ENCODE measurements at places on chromosomes 13 and 19. TPM values are rescaled to one million over a fixed set of nuclear protein-coding genes. Genes with fewer than 3 reads are reported as not detected.

GRCh38 chr13:70502944-70503343, 394.7 kb upstream of the KLHL1 start:
- no peak for DNase-seq

NXNL1 gene
- total RNA-seq, result not detected

FBN3 gene
- total RNA-seq, result not detected

GDF15 gene
- total RNA-seq, result 190 TPM

DAZAP1 gene
- total RNA-seq, result 49.2 TPM

DNA sequence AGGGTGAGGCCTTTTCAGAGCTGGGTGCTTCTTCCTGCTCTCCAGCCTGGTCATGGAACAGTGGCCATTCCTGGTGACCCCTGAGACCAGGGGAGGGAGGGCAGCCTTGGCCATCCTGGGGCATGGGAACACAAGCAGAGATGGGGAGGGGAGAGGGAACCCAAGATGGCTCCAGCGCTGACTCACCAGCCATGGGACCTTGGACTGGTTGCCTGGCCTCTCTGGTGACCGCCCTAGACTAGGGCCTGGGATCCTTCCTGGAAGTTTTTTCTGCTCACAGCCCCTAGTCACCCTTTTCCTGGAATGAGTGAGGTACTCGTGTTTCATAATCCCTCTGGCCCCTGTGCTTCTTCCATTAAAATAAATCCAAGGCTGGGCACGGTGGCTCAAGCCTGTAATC, 3.3 kb upstream of the OPA3 start:
- peak; percentile 39 for DNase-seq

GRCh38 chr13:25971459-25972145, 80.2 kb downstream of the SHISA2 start:
- DNase-seq, result no peak

DNA sequence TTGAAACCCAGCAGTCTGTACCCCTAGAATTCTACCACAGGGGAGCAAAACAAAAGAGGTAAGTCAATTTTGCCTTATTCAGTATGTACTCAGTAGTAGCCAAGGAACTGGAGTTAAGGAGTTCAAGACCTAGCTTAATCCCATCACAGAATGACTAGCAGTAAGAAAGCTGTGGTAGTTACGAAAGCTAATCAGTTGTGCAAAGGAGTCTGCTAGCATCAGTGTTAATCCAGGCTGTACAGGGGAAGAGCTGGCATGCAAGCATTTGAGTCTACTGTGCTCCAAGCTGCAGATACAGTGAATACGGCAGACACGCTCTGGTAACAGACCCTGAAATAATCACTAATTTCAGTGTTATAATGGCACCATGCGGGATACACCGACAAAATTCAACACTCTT, 4.7 kb downstream of the DNMT1 start:
- DNase-seq, result no peak

DNA sequence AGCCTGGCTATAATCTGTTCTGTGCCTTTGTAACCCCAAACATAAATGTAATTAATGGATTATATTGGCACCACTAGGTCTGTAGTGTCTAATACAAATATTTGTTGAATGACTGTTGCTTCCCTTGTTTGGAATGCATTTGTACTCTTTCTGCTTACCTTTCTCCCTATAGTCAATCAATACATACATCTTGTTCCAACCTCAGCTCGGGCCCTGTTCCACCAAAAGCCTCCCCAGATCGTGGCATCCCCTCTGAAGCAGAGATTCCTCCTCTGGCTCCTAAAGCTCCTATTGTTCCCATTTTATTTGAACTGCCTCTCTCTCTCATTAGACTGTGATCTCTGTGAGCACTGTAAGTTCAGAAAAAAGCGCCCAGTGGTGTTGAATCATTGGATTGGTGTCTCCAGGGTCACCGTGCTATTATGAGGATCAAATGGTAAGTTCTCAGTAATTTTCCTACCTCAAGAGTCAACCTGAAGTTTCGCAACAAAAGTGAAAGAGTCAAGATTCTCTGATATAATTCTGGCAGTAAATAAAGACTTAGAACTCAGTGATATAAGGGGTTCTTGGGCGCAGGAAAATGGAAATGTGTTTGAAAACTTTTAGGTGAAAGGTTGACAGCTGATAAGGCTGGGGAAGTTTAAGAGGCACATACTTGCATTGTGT, 151.5 kb downstream of the KLF5 start:
- DNase-seq, result peak; percentile 74

STRN4 gene
- 91.6 TPM for total RNA-seq

GRCh38 chr13:60143775-60144174, 20.0 kb downstream of the DIAPH3 start:
- DNase-seq, result peak; percentile 46

DNA sequence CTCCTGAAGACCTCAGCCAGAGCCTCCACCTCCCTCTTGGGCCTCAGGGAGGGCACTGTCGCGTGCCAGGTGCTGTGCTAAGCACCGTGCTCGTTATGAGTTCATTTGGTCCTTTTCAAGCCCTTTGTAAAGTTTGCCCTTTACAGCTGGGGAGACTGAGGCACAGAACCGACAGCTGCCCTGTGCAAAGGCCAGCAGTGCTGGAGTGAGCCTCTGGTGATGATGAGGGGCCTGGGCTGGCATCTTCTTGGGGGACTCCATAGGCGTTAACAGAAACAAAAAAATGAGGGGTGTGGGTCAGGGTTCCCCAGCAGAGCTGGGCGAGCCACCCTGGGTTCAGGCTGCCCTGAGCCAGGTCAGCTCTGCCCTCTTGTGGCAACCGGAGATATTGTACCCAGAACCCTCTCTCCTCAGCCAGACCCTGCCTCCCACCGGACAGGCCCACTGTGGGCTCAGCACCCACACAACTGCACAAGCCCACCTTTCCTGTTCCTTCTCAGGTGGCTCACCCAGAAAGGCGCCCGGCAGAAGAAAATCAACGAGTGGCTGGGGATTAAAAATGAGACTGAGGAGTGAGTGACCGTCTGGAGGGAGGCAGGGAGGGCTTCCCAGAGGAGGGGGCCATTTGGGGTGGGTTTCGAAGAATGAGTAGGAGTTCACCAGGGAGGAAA, 5.5 kb upstream of the IFI30 start:
- DNase-seq, result no peak

CEACAM8 gene
- not detected for total RNA-seq

GRCh38 chr19:47284324-47284899, 9.7 kb downstream of the INAFM1 start:
- peak; percentile 66 for DNase-seq

ZNF615 gene
- 20.6 TPM for total RNA-seq

ZNF90 gene
- 3.6 TPM for total RNA-seq

- DNase-seq, result peak; percentile 29
These were observed 26.8 kb upstream of the CXCL17 start for GRCh38 chr19:42469311-42470235.

DNA sequence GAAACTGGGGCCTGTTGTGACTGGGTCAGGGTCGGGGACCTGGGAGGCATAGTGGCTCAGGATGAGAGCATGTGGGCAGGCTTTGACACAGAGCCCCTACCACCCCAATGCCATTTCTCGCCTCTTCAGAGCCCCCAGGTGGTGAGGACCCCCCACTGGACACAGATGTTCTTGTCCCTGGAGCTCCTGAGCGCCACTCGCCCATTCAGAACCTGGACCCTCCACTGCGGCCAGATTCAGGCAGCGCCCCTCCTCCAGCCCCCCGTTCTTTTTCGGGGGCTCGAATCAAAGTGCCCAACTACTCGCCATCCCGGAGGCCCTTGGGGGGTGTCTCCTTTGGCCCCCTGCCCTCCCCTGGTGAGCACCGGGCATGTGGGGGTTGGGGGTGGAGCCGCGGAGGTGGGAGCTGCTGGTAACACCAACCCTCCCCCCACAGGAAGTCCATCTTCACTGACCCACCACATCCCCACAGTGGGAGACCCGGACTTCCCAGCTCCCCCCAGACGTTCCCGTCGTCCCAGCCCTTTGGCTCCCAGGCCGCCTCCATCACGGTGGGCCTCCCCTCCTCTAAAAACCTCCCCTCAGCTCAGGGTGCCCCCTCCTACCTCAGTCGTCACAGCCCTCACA, 10.4 kb downstream of the IGFLR1 start:
- no peak for DNase-seq

C19orf85 gene
- not detected for total RNA-seq

DNA sequence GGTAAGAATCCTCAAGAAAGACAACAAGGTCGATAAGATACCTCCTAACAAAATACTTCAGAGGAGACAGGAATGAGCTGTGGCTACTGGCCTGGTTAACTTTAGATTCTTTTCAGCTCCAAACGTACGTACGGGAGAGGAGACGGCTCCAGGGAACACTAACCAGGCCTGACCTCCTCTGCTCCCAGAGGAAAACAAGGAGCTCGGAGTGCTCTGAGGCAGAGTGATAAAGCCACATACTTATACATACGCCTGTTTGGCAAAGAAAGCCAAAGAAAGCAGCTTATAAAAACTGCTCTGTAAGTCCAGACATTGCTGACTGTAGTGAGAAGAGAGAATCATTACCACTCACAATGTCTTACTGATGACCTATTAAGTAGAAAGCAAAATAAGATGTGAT, 263.9 kb downstream of the MZT1 start:
- peak; percentile 88 for DNase-seq

DNA sequence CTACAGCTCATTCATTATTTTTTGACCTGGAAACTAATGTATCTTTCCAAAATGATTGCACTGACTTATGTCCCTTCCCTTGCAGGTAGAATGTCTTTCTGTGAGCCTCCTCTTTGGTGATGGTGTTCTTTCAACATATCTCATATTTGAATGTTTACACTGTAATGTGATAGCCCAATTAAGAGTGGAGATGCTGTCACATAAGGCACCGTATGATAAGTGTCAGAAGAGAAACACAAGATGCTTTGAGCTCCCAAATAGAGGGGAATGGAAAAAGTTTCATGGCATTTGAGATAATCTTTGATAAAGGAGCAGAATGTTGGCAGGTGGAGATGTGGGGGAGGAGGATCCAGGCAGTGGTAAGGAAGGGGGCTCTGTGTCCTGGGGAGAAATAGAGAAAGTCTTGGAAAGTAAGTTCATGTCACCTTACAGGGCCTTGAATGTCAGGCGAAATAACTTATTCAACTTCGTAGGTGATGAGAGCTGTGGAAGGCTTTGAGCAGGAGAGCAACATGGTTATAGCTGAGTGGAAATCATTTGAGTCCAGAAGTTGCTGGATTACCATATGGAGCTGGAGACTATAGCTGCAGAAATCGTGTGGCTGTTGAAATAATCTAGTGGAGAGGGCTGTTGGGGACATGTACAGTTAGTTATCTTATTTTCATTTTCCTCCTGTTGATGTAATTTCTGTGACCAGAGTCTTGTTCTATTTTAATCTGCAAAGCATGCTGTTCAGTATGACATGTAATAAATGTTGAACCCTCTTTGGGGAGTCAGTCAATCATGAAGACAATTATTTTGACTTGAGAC, 10.3 kb upstream of the RNF113B start:
- DNase-seq, result no peak

- DNase-seq, result no peak
These were observed 549.6 kb downstream of the FGF9 start for GRCh38 chr13:22220151-22221135.

PCDH9 gene
- 4.6 TPM for total RNA-seq

B3GNT3 gene
- total RNA-seq, result 6.8 TPM

DNA sequence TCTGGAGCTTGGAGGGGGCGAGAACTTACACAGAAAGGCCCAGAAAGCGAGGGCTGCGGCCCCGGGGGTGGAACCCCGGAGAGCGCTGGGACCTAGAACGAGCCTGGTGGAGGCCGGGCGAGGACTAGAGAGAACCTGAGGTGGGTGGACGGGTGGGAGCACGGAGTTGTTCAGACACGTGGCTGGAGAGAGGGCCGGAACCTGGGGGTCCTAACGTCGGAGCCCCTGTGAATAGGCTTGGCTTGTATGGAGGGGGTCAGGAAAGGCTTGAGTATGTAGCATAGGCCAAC, 383 bp downstream of the ZNF581 start:
- DNase-seq, result no peak

- DNase-seq, result no peak
These were observed 971 bp upstream of the ANKRD10 start for GRCh38 chr13:110915874-110916206.

GRCh38 chr13:24202215-24202614, 41.7 kb downstream of the SPATA13 start:
- no peak for DNase-seq

DNA sequence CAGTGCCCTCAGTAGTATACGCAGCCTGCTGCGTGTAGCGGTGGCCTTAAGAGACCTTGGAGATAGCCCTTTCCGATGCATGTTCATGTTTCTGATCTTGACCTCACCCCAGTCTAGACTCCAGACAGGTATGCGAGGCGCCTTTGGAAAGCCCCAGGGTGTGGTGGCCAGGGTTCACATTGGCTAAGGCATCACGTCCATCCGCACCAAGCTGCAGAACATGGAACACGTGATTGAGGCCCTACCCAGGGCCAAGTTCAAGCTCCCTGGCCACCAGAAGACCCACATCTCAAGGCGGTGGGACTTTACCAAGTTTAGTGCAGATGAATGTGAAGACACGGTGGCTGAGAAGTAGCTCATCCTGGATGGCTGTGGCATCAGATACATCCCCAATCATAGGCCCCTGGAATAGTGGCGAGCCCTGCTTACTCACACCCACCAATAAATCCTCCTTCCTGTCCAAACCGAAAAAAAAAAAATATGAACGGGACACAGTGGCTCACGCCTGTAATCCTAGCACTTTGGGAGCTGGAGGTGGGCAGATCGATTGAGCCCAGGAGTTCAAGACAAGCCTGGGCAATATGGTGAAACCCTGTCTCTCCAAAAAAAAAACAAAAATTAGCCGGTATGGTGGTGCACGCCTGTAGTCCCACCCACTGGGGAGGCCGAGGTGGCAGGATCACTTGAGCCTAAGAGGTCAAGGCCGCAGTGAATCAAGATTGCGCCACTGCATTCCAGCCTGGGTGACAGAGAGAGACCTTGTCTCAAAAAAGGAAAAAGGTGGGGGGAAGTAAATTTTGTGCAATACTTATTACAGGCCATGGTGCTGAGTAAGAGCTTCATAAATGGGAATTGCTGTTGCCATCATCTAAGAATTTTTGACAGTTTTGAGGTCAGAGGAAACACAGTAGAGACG, 12.4 kb upstream of the CBLC start:
- DNase-seq, result no peak

- no peak for DNase-seq
These were observed 386.6 kb downstream of the KCNRG start for GRCh38 chr13:50401721-50402465.

DNA sequence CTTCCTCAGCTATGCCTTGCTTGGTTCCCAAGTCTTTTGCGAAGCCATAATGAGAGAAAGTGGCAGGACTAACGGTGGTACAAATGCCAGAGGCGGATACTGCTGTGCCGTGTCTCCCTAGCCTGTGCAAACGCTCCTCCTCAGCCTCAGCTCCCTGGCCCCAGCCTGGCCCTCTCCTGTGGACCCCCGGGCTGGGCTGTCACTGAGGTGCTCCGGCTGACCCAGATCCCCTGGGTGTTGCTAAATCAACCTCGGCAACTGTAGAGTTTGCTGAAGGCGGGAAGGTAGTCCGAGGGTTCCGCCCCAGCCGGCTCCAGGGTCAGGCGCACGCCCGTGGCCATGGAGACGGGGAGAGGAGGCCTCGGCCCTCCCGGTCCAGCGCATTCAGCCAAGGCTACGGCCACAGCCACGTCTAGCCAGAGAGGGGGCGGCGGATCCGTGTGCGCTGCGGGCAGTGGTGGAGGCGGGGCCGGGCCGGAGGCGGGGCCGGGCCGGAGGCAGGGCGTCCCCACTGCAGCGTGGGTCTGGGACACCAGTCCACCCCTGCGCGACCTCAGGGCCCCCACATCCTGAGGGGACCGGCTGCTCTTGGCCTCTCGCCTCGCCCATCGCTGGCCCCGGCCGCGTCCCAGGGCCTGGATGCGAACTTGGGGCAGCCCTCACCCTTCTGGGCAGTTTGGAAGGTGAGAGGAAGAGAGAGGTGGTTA, 16.4 kb upstream of the ZNF492 start:
- DNase-seq, result no peak

GRCh38 chr13:97082461-97083207, 88.4 kb upstream of the OXGR1 start:
- DNase-seq, result no peak

MCEMP1 gene
- total RNA-seq, result not detected

IL27RA gene
- total RNA-seq, result 14.1 TPM

Measured in renal cortical epithelial cell (primary cell).